GM12891 (cell line): ENCODE measurements at places on chromosomes 12 and 14.

DNA sequence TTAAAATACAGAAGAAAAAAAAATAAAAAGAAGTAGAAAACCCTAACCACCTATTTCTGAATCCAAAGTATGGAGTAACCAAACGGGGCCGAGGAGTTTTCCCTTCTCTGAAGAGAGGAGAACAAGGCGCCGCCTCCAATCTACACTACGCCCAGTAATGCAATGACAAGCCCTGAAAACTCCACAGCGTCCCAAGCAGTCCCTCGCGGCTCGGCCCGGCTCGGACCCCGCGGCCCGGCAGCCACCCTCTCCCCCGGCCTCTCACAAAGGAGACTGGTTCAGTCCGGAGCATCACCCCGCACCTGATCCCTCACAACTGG is 371 bp downstream of the CHD8 start:
- DNase-seq = no peak

GRCh38 chr12:109770104-109770860 is 56.7 kb downstream of the FAM222A start:
- DNase-seq = no peak

DNA sequence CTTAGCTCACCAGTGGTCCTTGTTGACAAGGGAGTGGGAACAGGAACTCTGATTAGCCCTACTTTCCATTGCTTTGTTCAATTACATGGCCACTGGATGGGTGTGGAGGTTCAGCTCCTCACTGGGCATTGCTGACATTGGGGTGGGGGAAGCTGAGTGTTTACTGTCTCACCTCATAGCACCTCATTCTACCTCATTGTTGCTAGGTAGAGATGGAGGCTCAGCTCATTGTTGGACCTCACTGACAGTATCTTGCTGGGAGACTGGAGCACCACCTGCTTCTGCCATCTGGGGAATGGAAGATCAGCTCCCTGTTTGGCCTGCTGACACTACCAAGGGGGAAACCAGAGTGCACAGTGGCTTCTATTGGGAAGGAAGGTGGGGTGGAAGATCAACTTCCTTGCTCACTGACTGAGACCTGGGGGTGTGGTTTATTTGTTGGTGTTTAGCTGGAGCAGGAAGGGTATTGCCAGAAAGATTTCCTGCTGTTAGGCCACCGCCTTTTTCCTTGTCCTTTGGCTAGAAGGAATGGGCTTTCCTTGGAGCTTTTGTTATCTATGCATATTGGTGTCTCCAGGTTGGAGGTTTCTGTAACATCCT is 1.3 kb upstream of the OR4E2 start:
- DNase-seq = no peak

GRCh38 chr14:63267171-63267570 is 51.6 kb downstream of the GPHB5 start:
- no peak for DNase-seq

- no peak for DNase-seq
Measured at GRCh38 chr12:13169272-13169671, 27.3 kb upstream of the EMP1 start.

GRCh38 chr12:117033382-117034221 is 65.6 kb downstream of the TESC start:
- DNase-seq = no peak

DNA sequence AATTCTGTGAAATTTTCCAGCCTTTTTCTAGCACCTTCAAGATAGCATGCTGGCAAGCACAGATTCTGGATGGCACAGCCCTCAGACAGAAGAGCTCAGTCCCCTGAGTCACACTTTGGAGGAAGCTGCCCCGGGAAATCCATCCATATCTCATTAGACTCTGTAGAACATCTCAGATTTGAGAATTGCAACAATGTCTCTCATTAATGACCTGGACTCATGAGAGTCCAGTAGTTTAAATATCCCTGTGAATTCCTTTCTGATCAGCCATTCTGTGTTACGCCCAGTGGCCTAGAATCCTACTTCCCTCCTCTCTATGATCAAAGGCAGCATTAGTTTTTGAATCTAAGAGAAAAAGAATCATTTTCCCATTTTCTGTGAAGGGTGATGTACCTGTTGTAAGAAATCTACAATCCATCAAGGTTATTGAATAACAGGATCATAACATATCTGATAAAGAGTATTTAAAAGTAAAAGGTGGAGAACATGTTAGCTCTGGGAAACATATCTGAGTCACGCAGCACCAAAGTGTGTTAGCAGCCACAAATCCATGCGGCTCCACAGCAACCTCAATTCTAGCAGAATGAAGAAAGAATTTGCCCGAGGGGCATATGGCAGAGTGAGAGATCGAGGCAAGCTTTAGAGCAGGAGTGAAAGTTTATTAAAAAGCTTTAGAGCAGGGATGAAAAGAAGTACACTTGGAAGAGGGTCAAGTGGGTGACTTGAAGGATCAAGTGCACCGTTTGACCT is 855.6 kb upstream of the TMEM132C start:
- DNase-seq = no peak

- no peak for DNase-seq
Measured at GRCh38 chr14:73663548-73664212, 18.9 kb downstream of the DNAL1 start.

GRCh38 chr12:69844836-69845235 is 19.8 kb downstream of the MYRFL start:
- DNase-seq = no peak

DNA sequence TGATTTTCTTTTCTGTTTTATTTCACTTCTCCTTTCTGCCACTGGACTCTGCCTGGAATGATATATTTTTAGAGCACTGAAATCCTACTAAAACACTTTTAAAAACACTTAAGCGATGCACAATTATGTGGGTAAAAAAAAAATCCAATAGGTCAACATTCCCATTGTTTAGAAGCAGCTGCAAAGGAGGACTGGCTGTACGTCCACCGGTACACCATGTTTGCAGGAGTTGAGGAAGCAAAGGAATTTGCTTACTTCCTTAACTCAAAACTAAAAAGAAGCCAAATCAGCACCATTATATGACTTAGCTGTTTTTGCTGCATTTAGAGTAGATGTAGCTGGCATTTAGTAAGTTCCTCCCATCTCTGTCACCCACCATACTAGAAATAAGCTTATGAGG is 186.8 kb upstream of the TMTC1 start:
- DNase-seq = no peak

- DNase-seq = no peak
Measured at GRCh38 chr12:2806700-2807099, 5.8 kb upstream of the ITFG2 start.
